ENCODE measurements at places on chromosomes 13 and 19.

- DNase-seq: no peak
These were observed 73.4 kb downstream of the CBY2 start for GRCh38 chr13:45775401-45775963.

GRCh38 chr19:28429356-28429755, 783.6 kb downstream of the UQCRFS1 start:
- DNase-seq: no peak

- DNase-seq: no peak
These were observed 138.0 kb downstream of the ENOX1 start for GRCh38 chr13:43648733-43649132.

DNA sequence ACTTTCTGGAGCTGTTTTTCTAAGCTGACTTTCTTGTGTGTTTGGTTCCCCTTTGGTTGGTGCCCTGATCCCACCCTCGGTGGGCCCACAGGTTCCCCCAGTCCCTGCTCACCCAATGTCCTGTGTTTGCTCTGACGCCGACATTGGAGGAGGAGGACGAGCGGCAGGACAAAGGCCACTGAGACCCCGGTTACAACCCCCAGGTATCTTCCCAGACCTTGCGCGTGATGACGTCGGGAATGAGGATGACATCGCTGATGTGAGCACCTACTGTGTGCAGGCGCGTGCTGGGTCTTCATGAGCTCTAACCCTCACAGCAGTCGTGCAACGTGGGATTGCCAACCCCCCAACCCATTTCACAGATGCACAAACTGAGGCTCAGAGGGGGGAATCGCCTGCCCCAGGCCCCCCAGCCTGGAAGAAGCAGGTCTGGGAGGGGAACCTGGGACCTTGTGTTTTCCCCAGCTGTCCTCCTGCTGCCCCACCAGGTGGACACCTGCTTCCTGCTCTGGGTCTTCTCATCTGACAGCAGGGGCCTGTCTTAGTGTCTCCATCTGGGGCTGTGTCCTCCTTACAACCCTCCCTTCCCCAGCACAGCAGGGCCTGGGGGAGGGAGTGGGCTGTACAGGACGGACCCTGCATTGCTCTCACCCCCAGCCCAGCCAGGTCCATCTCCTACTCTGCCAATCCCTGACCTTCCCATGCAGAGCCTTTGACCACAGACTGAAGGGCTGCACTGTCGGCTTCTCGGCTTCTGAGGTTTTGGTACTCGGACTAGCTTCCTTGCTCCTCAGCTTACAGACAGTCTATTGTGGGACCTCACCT, 4.7 kb upstream of the LILRA6 start:
- no peak for DNase-seq

DNA sequence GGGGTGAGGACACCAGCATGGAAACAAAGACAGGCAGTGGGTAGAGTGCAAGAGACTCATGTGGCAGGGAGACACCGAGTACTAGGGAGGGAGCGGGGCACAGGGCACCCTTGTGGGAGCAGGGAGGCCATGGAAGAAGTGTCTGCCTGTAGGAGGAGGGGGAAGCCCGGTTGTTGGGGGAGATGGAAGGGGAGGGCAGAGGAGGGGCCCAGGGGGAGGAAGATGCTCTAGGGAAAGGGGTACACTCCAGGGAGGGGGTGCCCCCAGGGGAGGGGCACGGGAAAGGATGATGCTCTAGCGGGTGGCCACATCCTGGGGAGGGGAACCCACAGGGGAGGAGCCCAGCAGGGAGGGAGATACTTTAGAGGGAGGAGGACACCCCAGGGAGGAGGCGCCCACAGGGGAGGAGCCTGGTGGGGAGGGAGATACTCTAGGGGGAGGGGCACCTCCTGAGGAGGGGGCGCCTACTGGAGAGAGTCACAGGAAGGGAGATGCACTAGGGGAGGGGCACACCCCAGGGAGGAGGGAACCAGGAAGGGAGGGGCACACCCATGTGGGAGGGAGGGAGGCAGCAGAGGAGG, 24.9 kb downstream of the CPAMD8 start:
- DNase-seq: no peak

GRCh38 chr13:94352057-94352456, 127.4 kb downstream of the DCT start:
- DNase-seq: no peak

DNA sequence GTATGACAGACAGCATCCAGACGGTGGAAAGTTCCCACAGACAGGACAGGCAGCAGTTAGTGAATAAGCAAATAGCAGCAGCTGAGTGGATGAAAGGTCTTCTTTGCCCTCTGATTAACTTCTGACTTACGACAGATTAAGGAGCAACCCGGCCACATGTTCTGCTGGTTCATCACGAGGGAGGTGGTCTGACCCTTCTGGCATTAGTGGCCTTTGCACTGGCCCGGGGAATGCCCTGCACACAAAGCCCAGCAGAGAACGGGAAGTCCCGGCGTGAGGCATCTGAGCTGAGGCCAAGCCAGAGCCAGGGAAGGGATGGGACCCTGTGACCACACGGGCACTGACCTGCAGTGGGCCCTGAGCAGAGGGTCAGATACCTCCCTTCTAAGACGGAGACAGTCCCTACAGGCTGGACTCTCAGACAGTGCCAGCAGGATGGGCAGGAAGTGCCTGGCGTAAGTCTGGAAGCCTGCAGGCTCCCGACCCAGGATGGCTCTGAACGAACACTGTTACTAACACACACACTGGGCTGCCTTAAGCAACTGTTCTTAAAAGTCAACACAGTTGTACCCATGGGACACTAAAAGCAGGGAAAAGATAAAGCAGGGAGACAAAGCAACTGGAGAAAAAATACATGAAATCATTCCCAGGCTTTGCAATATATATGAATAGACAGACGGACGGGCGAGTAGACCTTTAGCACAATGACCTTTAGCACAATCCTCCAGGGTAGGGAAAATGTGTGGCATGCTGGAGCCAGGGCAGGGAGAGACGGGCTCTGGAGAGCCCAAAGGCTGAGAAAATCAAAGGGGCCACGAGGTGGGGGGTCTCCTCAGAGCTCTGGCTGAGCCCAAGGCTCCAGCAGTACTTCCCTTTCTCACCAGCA, 6.3 kb downstream of the C19orf12 start:
- DNase-seq: peak; percentile 49

GRCh38 chr19:53647792-53648191, 16.0 kb downstream of the DPRX start:
- no peak for DNase-seq

GRCh38 chr19:52231154-52231910, 38.1 kb upstream of the ZNF766 start:
- DNase-seq: no peak

DNA sequence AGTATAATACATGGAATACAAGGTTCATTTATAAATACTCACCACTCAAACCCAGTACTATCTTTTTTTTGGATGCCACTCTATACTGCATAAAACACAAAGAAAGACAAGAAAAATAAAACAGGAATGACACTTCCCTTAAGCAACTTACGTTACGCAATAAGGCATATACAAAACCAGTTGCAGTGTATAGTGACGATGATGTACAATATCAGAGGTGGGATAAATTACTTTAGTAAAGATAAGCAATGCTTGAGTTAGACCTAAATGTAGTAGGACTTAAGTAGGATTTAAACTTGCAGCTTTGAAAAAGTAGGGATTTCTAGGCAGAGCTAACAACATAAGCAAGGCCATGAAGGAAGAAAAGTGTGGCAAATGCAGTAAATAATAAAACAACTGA, 374.9 kb downstream of the SPRY2 start:
- no peak for DNase-seq
